K562 (cell line): ENCODE measurements at places on chromosomes 16 and 17.

GRCh38 chr17:72528683-72529082 lies 407.9 kb downstream of the SOX9 start:
- no peak for DNase-seq

GRCh38 chr17:73746314-73747073 lies 102.2 kb upstream of the SDK2 start:
- DNase-seq = no peak

DNA sequence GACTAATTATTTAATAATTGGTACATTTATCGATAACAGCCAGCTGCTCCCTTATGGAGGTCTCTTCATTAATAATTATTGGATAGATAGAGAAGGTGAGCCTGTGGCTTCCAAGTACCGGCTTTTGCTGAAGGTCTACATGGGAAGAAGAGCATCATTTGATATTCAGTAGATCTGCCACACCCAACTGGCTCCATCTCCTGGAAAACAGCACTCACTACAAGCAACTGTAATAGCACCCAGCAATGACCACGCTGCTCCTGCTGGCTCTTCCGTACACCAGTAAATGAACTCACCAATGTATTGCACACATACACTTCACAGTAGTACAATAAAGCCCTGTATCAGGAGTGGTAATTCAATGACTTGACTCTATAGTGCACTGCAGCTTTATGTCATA lies 19.5 kb downstream of the MARVELD3 start:
- peak; percentile 60 for DNase-seq

DNA sequence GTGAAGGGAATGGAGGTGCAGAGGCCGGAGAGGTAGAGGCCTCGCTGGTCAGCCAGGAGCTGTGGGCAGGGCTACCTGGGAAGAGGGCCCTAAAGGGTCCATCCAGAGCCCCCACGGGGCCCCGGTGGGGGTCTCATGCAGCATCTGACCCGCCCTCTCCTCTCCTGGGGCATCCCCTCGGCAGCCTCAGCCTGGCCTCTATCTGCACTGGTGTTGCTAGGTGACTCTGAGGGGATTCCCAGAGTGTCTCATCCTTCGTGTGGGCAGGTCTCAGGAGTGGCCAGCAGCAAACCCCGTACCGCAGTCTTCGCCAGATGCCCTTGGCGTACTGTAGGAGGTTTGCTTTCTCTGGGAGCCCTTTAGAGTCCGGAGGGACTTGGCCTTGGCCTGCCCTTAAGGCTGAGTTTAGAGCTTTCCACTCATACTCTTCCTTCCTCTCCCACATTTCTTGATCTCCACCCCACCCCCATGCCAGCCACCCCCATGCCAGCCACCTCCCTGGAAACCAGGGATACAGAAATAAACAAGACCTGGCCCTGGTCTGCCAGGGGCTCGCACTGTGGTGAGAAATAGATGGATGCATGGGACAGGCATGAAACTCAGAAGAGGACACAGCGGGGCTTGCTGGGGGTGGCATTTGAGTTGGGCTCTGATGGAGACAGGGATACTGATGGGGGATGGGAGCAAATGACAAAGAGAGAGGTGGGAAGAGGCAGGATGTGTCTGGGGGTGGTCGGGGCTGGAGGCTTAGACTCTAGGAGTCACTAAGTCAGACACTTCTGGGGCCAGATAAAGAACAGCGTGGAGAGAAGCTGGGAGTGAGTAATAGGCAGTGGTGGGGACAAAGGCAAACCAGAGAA lies 9.9 kb downstream of the SLC5A10 start:
- no peak for DNase-seq

GRCh38 chr17:40490289-40490853 lies 11.1 kb downstream of the TNS4 start:
- no peak for DNase-seq

DNA sequence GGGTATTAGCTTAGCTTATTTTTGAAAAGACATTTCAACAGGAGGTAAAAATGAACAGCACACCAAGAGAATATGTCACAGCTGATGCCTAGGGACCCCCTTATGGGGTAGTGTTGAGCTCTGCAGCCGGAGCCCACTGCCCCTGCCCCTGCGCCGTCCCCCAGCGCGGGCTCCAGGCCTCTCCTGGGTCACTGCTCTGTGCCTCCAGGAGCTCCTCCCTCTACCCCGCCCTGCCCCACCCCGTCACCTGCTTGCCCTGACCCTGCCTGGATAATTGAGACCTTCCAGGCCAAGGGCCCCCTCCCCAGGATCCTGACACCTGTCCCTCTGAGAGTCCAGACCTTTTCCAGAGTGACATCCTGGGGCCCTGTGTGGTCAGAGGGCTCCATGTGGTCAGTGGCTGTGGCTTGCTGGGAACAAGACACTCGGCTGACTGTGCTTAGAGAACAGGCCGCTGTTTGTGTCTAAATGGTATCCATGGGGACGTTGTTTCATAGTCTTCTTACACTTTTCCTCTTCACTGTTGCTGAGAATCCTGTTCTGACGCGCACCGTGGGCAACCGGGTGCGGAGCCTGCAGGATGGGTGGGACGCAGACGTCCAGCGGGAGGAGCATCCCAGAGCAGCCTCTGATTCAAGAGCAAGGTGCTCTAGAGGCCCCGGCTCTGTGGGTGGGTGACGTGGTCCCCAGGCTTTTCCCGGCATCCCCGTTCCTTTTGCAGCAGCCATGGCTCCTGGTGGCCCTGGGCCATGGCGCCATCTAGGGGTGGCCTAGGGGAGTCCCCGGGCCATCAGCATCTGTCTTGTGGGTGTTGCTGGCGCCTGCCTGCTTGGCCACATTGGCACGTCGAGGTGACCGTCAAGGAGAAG lies 20.0 kb upstream of the WFIKKN1 start:
- peak; percentile 51 for DNase-seq

- DNase-seq = no peak
These were observed 115.9 kb downstream of the ZFHX3 start for GRCh38 chr16:72932050-72932449.

DNA sequence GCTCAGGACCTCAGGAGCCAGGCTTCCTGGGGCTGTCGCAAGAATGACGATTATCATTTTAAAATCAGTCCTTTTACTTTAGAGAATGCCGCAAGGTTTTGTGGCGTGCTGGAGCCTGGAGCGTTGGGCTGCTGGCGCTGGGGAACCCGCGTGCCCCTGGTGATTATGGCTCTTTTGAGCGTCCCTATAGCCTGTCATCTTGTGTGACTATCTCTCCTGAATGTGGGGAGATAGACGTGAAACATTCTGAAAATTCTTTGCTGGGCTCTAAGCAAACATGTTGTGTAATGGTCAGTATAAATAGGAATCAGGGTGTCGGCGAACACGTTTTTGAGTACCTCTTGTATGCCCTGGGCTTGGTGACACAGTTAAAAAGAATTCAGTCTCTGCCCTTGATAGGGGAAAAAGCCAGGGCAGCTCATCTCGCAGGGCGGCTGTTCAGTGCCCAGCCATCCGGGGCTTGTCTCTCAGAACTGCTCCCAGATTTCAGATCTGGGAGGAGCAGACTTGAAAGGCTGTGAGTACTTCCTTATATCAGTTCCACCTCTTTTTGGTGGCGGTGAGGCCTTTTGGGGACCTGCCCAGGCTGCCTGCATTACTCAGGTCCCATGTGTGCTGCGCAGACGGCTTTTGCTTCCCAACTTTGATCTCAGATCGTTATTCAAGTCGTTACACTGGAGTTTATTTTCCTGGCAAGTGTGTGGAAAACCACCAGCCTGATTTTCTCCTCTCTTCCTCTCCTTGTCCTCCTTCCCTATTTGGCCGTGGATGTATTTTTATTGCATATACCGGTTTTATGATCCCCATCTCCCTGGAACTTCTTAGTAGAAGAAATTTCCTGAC lies 973 bp downstream of the SLC7A6 start:
- DNase-seq = peak; percentile 83
